Stimulated activated CD8-positive, alpha-beta memory T cell treated with anti-CD3 and anti-CD28 coated beads, Interleukin-4, amount 100 ng/mL, for 4 hours (primary cell): ENCODE measurements at places on chromosomes 4 and X.

DNA sequence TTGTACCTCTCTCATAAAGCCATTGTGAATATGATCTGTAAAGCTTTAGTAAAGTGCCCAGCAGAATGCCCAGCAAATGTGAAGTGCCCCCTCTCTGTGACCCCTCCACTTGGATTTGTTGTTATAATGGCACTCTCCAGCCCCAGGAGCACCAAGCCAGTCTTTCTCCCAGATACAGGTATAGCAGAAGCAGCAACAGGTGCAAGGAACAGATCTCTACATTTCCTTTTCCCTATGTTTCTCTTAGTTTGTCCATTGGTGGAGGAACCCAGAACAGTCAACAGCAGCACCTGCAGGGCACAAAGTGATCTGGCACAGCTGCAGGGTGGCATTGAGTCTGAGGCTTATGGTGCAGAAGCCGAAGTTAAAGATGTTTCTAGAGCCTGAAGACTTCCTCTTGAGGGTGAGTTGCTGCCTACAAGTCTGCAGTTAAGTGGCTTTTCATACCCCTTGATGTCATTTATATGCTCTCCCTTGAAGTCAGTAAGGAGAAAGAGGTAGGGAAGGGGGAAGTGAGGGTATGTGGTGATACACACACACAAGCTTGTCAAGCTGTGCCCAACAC, 16.1 kb upstream of the CXCL3 start:
- DNase-seq: no peak

- no peak for DNase-seq
Observed at GRCh38 chr4:153005899-153006381, 69.8 kb downstream of the FHDC1 start.

DNA sequence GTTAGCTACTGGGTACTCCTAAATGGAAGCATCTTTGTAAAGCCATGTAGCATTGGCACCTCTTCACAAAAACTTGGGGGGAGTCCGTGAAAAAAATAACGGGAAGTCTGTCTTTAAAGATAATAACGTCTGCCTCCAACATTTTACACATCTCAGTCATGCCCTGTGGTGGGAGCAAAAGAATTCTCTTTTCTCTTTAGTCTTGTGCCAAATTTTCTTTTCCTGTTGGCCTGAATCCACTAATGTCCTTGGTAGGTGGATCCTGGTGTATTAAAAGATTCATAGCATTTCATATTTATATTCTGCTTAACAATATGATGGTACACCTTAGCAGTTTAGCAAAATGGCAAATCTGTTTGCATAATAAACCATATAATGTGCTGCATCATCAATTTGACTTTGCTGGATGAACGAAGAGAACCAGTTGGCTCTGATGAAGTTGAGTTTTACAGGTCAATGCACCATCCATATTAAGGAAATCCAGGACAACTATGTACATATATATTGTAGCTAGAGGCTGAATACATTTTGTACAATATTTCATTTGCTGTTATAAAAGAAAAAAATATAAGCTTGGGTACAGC, 746.4 kb upstream of the MAGEB2 start:
- DNase-seq: no peak

- no peak for DNase-seq
Observed at GRCh38 chr4:79865201-79865597, 207.8 kb downstream of the ANTXR2 start.

DNA sequence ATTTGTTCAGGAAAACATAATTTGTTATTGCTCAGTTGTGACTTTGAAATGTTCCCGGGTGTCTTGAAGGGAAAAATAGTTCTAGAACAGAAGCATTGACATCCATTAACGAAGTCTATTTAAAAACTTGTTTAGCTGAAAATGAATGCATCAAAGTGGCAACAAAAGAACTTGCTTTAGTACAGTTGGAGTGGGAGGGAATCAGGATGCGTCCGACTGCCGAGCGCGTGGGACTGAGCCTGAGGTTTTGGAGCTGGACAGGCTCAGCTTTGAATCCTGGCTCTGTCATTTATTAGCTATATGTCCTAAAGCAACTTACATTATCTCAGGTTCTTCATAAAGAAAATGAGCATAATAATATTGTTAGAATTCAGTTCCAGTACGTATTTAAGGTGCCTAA, 9.0 kb upstream of the ERVMER34-1 start:
- DNase-seq: no peak

DNA sequence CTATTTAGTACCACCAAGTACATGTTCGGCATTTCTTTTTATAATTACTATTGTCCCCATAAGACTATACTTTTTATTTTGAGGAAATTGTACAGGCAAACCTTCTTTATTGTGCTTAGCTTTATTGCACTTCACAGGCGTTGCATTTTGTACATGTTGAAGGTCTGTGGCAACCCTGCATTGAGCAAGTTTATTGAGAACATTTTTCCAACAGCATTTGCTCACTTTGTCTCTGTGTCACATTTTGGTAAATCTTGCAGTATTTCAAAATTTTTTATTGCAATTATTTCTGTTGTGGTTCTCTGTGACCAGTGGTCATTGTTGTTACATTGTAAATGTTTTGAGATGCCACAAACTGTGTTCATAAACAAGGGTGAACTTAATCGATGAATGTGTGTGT, 10.8 kb upstream of the CXCL5 start:
- no peak for DNase-seq

- DNase-seq: no peak
Observed at GRCh38 chrX:101619364-101619763, 1.6 kb upstream of the ARMCX6 start.

GRCh38 chr4:65921180-65921579, 250.9 kb upstream of the EPHA5 start:
- no peak for DNase-seq

DNA sequence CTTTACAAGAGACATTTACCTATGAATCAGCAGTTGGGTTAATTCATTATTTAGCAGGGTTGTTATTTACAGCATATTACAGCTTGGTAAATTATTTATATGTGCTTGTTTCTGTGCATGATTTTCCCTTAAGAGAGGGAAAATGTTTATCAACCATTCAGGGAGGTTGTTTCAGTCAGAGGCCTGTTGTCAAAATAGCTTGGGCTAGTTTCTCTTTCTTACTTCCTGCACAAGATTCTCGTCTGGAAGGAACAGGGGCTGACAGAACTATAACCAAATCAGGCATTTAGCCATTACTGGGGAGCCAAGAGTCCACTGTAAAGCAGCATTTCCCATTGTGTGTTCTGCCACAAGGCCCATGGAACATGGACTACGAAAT, 135.8 kb downstream of the HS6ST2 start:
- DNase-seq: no peak

GRCh38 chr4:74715706-74716435, 78.5 kb downstream of the BTC start:
- no peak for DNase-seq

DNA sequence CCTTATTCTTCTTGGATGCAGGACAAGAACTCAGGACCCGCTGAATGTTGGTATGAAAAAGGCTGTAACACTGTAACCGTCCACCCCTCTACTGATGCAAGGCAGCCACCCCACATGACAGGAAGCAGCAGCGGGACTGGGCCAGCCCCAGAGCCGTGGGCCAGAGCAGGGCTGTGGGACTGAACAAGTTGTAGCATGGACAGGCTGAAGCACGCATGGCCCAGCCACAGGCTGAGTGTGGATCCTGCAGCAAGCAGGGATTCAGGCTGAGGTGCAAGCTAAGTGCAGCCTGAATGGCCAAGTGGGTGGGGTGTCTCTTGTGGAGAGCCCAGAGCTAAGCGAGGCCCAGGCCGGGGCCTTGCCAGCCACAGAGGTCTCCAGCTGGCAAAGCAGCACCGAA, 632.2 kb downstream of the SPOCK3 start:
- DNase-seq: no peak

DNA sequence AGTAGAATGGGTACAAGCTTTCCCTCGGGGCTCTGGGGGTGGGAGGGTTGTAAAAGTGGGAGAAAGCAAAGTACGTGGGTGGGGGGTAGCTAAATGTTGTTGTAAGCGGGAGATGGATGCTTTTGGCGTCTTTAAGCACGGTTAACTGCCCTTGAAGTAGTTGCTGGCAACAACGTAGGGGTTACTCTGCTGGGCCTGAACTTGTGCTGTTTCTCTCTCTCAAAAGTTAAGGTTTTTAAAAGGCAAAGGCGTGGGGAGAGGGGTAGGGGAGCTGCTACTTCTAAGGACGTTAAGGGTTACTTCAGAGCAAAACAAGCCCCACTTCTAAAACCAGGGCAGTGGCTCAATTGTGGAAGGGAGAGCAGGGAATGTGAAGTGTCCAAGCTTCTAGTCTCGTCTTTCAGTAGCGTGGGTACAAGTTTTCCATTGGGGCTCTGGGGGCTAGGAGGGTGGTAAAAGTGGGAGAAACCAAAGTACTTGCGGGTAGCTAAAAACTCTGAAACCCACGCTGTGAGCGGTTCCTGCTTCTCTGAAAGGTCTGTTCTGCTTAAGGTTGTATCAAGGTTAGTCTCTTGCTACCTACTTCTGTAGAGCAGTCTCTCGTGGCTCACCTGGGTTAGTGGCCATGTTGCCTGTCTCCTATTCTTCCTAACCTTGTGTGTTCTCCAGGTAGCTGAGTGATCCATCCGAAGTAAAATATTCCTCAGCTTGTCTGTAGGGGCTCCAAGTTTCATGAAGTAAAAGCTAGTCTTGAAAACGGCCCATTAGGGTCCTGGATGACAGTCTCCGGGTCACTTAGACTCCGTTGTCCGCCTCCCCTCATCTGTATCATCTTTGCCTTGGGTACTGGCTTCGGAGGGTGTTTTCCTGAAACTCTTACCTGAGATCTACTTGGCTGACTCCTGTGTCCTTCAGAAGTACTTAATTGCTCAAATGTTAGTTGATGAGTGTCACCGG, 1.7 kb upstream of the WDR1 start:
- DNase-seq: no peak

DNA sequence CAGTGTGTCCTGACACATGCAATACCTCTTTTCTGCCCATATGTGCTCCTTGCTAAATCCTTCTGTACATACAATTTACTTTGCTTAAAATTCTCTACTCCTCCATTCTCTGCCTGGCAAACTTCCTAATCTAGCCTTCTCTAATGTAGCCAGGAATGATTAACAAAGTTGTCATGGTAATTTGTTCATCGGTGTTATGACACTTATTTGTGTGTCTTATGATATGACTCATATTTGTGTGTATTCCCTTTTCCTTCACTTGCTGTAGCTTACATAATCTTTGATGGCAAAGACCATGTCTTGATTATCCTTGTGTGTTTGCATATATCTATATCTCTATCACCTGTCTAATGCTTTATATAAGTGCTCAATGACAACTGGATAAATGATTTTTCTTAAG, 133.3 kb downstream of the COL25A1 start:
- DNase-seq: no peak

GRCh38 chr4:79141530-79141929, 184.3 kb downstream of the NAA11 start:
- DNase-seq: no peak

GRCh38 chr4:60934566-60935295, 265.4 kb upstream of the ADGRL3 start:
- DNase-seq: no peak
